ENCODE measurements at places on chromosomes 11 and 22.

DNA sequence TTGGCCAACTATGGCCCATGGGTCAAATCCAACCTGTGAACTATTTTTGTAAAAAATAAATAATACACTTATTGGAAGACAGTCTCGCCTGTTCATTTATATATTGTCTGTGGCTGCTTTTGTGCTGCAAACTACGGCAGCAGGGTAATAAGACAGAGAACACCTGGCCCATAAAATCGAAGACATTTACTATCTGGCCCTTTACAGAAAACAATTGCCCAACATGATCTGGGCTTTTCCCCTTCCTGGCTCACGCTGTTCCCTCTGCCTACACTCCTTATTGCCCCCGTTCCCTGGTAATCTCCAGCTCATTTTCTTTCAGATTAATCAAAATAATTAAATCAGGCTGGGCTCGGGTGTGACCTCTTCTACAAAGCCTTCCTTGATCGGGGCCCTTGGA, 5.6 kb downstream of the PLAAT2 start:
- no peak for DNase-seq

- no peak for DNase-seq
Measured at GRCh38 chr11:82794490-82794889, 60.8 kb upstream of the FAM181B start.

GRCh38 chr11:57406337-57406904, 16.0 kb upstream of the PRG2 start:
- no peak for DNase-seq

DNA sequence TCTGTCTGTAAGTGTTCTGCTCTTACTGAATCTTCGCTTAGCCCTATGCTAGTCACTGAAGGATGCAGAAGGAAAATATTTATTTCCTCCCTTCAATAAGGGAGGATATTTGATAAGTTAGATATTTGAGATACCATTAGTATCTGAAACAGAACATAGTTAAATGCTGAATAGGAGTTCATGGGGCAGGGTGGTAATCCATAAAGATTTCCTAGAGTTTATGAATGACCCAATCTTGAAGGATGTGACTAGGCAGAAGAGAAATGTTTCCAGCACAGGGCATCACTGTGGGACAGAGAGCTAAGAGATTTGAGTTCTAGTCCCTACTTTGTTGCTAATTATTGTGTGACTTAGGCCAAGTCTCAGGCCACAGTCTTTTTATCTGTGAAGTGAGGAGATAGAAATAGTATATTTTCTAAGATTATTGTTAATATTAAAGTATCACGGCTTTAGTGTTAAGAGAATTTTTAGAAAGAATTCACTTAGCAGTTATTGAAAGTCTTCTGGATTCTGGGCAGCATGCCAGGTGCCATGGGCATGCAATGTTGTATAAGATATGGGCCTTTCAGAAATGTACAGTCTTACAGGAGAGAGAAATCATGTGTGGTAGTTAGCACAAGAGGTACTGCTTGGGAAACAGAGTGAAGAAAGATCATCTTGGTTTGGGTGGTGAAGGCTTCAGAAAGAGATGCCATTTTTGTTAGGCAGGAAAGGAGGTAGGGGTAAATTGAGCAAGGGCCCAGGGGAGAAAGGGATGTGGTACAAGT, 24.0 kb downstream of the SWAP70 start:
- no peak for DNase-seq

DNA sequence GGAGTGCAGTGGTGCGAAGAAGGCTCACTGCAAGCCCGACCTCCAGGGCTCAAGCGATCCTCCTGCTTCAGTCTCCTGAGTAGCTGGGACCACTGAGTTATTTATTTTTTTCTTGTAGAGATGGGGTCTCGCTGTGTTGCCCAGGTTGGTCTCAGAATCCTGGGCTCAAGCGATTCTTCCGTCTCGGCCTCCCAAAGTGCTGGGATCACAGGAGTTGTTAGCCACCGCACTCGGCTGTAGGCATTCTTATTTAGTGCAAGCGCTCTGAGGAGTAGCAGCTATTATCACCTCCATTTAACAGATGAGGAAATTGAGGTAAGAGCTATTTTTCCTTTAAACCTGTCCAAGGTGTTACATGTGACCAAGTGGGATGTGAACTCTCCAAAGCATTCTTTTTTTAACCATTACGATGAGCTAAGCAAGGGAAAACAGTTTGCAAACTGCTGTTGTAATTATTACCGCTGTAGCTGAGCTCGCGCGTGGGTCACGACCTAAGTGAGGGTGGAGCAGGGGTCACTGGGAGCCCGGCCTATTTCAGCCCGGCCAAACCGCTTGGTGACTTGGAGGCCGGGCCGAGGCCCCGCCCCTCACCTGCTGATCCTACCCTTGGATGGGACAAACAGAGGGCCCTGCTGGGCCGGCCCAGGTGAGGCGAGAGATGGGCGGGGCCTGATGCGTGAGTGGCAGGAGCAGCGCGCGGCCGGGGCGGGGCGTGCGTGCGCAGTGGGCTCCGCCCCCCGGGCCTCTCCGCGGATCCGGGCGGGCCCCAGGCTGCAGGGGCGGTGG, 449 bp upstream of the KREMEN1 start:
- peak; percentile 50 for DNase-seq

GRCh38 chr11:954392-955153, 28.9 kb downstream of the AP2A2 start:
- DNase-seq, result no peak

GRCh38 chr11:68009391-68010089, 587 bp upstream of the ALDH3B1 start:
- DNase-seq, result no peak

DNA sequence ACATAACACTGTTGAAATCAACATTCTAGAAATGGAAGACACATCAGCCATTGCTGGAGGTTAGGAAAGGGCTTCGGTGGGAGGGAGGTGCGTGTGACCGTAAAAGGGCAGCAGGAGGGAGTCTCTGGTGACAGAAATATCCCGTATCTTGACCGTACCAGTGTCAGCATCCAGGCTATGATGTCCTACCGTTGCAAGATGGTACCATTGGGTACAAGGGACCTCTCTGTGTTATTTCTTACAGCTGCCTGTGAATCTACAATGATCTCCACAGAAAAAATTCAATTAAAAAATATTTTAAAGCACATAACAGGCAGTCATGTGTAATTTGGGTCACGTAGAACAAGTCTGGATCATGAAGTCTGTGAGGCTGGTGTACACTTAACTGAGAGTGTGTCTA, 27.4 kb upstream of the SEPTIN5 start:
- DNase-seq, result no peak

DNA sequence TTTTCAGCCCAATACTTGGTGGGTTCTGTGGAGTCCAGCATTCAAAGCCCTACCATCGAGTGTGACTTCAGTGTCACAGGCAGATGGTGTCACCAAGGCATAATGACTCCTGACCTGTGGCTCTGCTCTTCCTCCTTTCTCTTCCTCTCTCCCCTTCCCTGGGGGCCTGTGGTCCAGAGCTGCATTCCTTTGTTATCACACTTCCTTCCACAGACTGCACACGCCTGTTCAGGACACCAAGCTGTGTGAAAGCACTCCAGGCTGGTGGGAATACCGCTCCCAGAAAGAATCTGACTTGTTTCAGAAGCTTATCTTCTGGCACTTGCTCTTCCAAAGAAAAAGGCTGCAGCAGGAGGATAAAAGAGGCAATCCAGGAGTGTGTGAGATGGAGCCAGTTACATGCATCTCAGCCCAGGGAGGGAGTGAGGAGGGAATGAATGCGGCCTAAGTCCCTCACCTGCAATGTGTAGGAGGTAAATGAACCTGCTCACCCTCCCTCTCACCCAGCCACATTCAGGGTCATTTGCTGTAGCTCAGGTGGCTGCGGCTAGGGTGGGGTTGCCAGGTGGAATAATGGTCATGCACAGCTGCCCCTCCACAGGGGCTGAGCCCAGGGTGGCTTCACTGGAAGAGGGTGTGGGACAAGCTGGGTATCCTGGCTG, 79.3 kb downstream of the ADAMTS15 start:
- DNase-seq, result no peak

DNA sequence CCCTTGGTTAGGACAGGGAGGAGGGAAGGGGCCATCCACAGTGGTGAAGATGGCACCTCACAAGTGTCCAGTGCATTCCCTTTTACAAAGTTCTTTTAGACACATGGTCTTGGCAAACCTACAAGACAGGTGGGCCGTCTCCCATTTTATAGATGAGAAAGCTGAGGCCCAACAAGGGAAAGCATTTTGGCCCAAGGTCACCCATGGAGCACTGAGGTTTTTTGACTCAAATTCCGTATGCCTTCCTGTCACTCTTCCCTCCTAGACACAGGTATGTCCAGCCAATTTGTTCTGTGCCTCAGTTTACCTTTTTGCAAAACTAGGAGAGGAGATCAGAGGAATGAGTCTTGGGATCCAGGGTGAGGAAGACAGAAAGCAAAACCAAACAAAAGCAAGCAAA, 1.2 kb downstream of the C1QTNF4 start:
- no peak for DNase-seq

GRCh38 chr11:82814379-82814778, 80.7 kb upstream of the FAM181B start:
- DNase-seq, result no peak

- DNase-seq, result no peak
Measured at GRCh38 chr11:130219148-130219547, 59.6 kb downstream of the ST14 start.

- DNase-seq, result no peak
Measured at GRCh38 chr11:18692941-18693760, 5.4 kb upstream of the TMEM86A start.

- no peak for DNase-seq
Measured at GRCh38 chr11:83002053-83002452, 69.6 kb downstream of the RAB30 start.

GRCh38 chr11:92628401-92629292, 340.8 kb upstream of the MTNR1B start:
- no peak for DNase-seq

DNA sequence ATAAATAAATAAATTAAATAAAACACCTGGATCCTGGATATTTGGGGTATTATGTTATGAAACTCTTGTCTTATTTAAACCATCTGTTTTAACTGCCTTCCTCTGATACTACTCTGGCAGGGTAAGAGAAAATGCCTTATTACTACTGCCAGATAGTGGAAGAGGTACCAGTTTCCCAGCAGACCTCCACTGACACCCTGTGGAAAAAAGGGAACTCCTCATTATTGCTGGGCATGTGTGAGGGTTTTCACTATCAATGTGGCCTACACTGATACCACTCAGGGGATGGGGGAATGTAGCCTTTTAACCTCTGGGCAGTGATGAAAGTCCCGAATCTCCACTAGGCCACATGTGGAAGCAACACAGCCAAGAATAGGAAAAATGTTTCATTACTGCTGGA, 121.0 kb downstream of the LUZP2 start:
- DNase-seq, result no peak

GRCh38 chr11:103091064-103091800, 728 bp downstream of the DCUN1D5 start:
- peak; percentile 25 for DNase-seq

GRCh38 chr11:85709941-85710702, 24.1 kb upstream of the CCDC89 start:
- no peak for DNase-seq

DNA sequence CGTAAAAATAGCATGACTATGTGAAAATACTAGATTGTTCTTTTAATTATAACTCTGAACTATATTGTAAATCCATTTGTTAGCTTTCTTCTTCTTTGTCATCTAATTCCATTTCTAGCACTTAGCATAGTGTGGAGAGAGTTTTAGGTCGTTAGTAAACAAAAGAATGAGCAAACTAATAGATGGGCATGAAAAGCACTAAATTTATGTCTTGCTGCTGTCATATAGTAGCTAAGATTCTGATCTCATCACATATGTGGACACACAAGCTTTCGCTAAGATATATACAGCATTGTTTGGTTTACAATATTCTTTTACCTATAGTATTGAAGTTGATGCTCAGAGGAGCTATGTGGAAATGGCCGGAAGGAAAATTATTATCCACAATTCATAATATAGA, 370.5 kb downstream of the CNTN5 start:
- DNase-seq, result no peak

- DNase-seq, result no peak
Measured at GRCh38 chr11:9060700-9061111, 30.7 kb downstream of the SCUBE2 start.

- no peak for DNase-seq
Measured at GRCh38 chr22:26213826-26214225, 44.6 kb downstream of the SEZ6L start.

DNA sequence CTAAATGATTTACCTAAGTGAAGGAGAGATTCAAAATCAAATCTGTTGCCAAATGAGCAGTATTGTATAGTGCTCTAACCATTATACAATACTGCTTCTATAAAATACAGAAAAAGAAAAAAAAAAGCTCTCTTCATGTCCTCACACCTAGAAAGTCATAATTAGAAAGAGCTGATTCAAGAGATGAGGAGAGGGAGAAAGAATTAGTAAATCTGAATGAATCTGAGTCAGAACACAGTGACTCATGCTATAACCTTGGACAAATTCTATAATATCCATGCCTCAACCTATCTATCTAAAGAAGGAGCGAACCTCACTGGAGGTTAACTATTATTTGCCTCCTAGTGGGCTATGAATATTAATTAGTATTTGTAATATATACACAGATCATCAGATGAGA, 29.4 kb downstream of the AMBRA1 start:
- no peak for DNase-seq

GRCh38 chr22:17862646-17863181, 88.4 kb upstream of the BID start:
- no peak for DNase-seq

DNA sequence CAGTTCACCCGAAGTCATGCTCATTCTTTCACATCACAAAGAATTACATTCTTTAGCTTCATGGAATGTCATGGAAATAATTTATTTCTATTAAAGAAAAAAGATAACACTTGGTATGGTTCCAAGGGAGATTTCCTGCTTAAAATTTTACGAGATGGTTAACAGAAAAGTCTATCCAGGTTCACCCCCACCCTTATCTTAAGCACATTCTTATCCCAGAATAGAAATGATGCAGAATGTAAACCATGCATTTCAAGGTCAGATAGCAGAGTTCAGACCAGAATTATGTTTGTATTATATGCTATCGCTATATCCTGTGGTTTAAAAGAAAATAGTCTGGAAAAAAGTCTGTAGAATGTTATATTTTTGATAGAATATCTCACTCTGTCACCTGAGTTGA, 58.7 kb downstream of the GAS2 start:
- DNase-seq, result no peak

DNA sequence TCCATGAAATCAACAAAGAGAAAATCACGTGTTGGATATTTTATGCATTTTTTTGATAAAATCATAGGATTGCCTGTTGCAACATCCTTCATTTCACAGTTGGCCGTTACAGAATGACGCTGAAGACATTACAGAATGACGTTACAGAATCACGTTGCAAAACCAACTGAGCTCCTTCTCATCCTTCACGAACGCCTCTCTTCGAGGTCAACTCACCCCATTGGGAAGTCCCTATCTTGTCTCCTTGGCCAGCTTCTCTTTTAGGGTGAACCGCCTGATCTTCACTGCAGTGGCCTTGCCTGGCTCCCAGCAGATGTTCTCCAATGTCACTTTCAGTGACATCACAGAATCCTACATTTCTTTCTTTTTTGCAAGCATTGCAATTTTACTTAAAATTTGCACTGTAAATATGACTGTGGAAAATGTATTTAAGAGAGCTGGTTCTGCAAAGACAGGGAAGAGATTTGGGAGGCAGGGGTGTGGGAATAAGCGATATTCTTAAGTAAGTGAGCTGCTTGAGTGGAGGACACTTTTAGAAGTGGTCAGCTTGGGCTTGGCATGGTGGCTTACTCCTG, 5.1 kb downstream of the KRTAP5-7 start:
- no peak for DNase-seq
